ENCODE measurements at places on chromosomes 13 and 19.
A peak's percentile ranks its signal among the peaks of the same experiment; 100 is the strongest.

DNA sequence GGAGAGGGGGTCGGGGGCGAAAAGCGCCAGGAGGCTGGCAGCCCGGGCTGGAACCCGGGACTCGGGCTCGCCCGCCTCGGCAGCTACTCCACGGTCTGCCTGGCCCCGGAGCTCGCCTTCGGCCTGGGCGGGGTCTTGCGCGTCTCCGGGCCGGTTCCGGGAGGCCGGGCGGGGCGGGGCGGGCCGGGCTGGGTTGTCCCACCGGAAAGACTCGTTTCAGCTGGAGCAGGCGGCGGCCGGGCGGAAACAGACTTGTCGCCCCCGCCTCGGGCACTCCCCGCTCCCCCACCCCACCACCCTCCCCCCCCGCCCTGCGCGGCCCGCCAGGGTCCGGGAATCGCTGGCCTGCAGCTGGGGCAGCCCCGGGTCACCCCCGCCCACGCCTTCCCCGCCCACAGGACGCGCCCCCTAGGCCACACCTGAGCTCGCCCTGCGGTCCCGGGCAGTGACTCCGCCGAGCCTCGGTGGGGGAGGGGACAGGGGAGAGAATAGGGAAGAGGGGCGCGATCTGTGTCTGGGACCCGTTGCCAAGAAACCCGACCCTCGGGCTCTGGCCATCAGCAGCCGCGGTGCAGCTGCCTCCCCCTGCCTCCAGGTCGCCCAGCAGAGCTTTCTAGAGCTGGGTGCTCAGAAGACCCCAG lies 109.4 kb downstream of the KCTD15 start:
- DNase-seq, result no peak

DNA sequence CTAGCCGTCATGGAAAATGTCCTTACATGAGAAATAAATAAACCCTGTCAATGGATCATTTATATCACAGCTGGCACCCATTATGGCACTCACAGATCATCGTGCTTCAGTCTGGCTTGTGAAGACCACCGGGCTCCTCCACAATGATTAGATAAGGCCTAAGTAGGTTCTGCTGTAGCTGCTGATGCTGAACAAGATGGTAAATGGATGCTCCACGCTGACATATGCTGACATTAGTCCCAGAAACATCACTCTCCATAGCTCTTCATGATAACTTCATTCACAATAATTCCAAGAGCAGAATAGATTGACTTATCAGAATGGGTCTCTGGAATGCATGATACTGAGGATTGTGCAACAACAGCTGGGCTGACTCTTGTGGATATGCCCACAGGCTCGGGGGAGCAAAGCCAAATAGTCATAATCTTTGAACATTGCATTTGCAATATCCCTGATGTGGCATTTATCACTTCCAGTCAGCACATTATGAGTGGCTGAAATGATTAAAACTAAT lies 63.8 kb upstream of the RXFP2 start:
- no peak for DNase-seq

DNA sequence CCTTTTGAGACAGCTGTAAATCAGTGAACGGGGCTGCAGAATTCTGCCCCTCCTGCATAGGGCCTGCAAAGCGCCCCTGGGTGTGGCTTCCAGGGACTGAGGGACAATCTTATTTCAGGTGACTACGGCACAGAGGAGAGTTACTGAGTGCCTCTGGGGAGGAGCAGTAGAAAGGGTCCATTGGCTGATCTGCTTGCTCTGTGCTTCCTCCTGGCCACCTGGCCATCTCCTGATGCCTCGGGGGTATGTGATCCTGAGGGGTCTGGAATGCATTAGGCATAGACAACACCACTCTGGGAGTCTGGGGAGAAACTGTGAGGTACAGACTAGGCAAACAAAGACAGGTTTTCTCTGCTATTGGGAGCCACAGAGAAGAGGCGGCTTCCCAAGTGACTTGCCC lies 2.8 kb downstream of the KCTD15 start:
- DNase-seq, result no peak

- no peak for DNase-seq
Measured at GRCh38 chr13:93364166-93364565, 137.6 kb downstream of the GPC6 start.

GRCh38 chr19:1360818-1361461 lies 22.8 kb upstream of the NDUFS7 start:
- DNase-seq, result no peak

DNA sequence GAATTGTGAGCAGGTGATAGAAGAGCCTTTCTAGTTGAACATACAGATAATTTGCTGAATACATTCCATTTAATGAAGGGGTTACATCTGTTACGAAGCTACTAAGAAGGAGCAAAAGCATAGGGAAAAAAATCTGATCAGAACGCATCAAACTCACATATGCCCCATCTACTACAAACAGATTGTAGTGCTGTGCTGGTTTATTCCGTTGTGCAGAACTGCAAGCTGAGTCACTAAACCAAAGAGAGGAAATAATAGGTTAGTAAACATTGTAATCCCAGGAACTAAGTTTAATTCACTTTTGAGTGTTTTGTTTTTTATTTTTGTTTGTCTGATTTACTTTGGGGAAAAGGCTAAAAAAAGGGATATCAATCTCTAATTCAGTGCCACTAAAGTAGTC lies 136.3 kb downstream of the CDK8 start:
- DNase-seq, result no peak

DNA sequence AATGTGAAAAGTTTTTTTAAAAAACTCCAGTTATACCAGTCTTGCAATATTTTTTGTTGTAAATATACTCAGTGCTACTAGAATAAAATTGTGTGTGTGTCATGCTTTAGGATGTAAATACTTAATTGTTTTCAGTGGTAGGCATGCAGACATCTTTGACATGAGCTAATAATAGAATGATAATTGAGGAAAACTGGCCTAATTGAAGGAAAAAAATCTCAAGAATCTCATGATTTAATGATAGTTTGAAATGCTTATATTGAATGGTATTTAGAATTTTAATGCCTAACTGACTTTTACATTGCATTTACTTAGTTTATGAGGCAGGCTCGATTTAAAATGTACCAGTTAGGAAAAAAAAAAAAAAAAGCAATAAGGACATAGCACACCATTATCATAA lies 3.2 kb upstream of the MAB21L1 start:
- DNase-seq, result no peak

DNA sequence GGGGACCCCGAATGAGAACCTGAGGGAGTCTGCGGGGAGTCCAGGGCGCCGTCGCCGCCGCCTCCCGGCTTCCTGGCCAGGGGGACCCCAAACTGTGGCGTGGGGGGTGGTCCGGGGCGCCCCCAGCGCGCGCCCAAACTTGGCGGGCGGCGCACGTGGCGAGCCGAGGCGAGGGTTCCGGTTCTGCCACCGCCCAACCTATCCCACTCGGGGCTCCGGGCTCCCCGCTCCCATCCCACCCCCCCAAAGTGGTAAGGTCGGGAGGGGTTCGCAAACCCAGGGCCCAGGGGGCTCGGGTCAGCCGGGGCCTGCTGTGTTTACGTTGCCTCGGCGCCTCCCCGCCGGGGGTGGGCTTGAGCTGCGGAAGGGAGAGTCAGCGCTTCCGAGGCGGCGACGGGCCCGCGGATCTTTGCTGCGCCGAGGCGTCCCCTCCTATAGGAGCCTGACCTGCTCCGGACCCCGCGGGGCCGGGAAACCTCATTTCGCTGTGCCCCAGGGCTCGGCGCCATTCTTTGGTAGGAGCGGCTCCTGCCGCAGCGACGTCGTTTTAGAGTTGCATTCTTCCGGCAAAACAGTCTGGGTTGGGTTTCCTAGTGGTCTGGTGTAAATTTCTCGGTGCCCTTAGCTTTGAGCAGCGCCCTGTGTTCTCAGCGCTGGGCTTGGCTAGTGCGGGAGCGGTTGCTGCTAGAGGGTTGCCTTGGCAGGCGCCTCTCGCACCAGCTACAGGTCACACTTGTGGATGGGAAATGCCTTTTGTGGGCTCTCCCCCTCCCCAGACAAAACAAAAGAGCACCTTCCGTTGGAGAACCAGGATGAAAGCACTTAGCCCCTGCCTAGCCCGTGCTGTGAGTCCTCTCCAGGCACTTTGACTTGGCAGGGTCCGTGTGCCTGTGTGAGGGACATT lies 1.2 kb downstream of the DAZAP1 start:
- DNase-seq, result peak; percentile 70

DNA sequence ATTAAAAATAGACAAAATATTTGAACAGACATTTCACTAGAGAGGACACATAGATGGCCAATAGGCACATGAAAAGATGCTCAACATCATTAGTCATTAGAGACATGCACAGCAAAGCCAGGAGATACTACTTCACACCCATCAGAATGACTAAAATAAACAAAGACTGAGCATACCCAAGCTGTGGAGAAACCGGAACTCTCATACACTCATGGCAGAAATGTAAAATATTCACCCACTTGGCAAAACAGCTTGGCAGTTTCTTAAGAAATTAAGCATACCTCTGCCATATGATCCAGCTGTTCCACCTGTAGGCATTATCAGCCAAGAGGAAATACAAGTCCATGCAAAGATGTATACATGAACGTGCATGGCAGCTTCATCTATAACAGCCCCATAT lies 213.4 kb downstream of the TSHZ3 start:
- no peak for DNase-seq

DNA sequence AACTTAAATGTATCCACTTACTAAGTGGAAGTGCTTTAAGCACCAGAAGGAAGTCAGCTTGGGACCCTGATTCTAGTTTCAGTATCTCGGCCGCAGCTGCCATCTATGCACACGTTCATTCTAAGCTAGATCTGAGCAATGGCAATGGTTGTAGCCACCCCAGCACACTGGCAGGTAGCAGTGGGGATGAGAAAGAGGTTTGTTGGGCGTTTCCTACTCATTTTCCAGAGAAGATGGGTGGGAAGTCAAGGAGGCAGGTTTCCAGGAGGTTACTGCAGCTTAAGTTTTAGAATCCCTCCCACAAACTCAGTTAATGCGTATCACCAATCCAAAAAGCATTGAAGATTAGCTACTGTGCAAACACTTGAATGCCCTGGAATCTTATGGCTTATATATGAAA lies 114.2 kb upstream of the TSC22D1 start:
- DNase-seq, result no peak

- DNase-seq, result no peak
Measured at GRCh38 chr13:40666933-40667621, 636 bp upstream of the FOXO1 start.

DNA sequence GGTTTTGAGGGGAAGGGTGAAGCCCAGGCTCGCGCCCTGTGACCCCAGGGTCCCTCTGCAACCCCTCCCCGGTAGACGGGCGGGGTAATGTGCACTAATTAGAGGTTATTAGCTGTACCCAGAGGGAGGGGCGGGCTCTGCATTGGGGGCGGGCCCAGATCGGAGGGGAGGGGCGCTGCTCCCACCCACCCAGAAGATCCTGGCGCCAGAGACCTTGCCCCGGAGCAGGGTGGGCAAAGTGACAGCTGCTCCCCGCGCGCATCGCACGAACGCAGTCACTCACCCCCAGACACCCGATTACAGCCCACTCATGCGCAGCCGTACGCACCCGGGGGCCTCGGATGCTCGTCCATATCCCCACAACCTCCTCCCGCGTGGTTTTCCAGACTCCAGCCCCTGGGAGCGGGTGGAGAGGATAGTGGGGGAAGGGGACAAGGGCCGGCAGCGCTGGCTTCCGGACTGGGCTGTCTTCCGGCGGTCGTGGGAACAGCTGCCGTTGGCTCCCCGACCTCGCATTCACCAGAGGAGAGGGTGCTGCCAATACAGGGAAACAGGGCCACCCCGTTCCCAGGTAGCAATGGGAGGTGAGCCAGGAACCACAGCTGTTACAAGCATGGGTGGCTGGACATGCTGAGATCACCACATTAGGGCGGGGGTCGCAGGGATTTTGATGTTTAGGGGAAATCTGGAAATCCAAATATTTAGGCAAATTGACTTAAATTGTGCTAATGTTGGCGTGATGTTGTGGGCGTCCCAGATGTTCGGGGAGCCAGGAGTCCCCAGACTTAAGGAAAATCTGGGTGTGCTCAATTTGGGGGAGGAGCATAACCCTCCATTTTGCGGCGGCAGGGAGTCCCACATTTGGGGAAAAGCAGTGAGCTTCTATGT lies 2.9 kb upstream of the HOOK2 start:
- peak; percentile 64 for DNase-seq

DNA sequence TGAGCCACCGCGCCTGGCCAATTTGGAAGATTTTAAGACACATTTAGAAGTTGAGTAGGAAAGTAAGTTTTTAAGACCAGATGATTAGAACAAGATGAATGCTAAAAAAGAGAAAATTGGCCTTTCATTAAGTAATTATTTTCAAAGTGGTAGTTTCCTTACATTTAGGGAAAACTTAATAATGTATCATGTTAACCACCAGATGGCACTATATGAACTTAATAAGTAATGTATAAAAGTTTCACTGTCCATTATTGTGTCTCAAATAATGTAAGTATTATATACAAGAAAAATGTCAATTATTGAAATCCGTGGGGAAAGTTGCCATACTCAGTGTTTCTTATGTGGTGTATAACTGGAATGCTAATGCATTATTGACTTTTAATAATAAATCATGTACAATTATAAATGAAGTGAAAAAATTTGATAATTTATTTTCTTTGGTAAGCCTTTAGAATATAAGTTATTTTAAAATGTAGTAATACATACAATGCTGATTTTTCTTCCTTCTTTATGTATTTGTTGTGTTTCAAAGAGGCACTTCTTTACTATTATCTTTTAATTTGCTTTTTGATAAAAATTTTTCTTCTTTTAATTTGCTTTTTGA lies 29.2 kb downstream of the COG6 start:
- DNase-seq, result peak; percentile 37

All from CD4-positive, alpha-beta T cell treated with Interleukin-10 for 1 hour (primary cell).